SK-N-DZ (cell line): ENCODE measurements at places on chromosomes 16 and 17.

- no peak for DNase-seq
Observed at GRCh38 chr16:68488554-68488953, 40.2 kb upstream of the SMPD3 start.

- no peak for DNase-seq
Observed at GRCh38 chr16:6837722-6838121, 494.9 kb upstream of the RBFOX1 start.

- DNase-seq: no peak
Observed at GRCh38 chr17:54861471-54861983, 39.1 kb upstream of the TOM1L1 start.

GRCh38 chr16:70161350-70161749, 12.2 kb upstream of the CLEC18C start:
- DNase-seq: no peak

- DNase-seq: no peak
Observed at GRCh38 chr17:21500064-21500463, 123.9 kb downstream of the KCNJ12 start.

- DNase-seq: no peak
Observed at GRCh38 chr17:21149621-21150020, 22.9 kb downstream of the DHRS7B start.

GRCh38 chr17:43019418-43019817, 2.8 kb downstream of the VAT1 start:
- no peak for DNase-seq

DNA sequence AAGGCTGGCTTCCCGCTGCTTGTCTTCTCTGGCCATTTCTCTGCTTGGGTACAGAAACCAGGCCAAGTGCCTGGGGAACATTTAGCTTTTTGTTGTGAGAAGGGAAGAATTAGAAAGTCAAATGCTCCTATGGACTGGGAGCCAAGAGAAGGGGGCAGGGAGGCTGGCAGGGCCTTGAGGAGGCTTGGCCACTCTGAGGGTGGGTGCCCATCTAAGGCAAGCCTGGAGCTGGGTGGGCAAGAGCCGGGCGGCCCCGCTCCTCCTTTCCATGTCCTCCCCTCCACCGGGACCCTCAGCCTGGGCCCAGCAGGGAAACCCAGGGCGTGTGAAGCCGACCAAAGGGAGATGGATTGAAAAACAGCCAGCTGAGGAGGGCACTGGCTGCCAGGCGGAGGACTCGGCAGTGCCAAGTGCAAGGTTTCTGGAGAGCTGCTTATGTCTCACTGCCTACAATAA, 69.4 kb downstream of the NTN1 start:
- DNase-seq: no peak

GRCh38 chr17:19996502-19996901, 12.7 kb upstream of the SPECC1 start:
- no peak for DNase-seq

- no peak for DNase-seq
Observed at GRCh38 chr16:86494039-86494564, 16.2 kb upstream of the FOXF1 start.

GRCh38 chr17:82270651-82271050, 2.8 kb downstream of the CSNK1D start:
- DNase-seq: no peak

DNA sequence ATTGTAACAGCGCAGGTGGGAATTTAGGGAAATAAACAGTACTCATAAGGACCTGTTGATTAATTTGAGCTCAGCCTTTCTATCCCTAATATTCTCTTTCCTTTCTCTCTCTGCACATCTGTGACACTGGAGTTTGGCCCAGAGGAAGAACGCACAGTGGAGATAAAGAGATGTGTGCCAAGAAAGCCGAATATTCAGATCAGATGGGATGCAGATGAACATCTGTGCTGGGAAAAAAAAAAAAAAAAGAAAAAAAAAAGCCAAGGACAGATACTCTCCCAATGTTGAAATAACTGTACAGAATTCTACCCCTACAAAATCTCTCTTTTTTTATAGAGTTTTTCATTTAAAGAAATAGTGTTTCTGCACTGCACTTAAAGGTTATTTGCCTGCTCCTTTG, 485.4 kb downstream of the KCNJ2 start:
- DNase-seq: no peak

DNA sequence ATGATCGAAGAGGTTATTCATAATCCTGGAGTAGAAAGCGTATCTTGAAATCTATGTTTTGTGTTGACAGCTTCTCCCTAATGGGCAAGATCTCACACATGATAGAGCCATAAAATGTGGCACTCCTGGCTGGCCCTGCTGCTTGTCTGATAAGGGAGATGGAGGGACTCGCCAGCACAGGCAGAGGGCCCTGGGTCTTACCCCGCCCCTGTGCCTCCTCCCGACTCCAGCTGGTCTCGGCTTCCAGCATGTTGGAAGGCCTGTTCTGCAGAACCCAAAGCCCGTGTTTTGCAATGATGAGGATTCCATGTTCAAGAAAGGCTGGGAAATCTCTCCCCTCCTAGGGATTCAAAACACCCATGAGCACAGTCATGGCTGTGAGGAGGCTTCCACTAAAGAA, 106.7 kb upstream of the SDK2 start:
- DNase-seq: no peak

DNA sequence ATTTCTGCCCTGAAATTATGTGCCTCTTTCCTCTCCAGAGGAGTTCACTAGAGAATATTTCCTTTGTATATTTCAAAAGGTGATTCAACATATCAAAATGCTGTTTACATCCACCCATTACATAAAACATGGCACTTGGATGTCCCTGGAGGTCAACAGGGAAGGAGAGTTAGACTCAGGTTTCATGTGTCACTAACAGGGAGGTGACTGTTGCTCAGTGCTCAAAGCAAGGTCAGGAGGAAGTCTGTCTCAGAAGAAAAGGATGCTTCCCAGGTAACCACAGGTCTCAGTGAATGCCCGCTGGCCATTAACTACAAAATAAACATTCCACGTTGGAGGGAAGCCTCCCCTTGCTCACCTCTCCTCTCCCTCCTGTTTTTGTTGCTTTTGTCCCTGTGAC, 198.6 kb downstream of the AXIN2 start:
- DNase-seq: no peak

GRCh38 chr17:79399610-79400144, 211.2 kb downstream of the RBFOX3 start:
- DNase-seq: no peak

GRCh38 chr17:19534562-19535149, 1.0 kb downstream of the SLC47A1 start:
- no peak for DNase-seq

DNA sequence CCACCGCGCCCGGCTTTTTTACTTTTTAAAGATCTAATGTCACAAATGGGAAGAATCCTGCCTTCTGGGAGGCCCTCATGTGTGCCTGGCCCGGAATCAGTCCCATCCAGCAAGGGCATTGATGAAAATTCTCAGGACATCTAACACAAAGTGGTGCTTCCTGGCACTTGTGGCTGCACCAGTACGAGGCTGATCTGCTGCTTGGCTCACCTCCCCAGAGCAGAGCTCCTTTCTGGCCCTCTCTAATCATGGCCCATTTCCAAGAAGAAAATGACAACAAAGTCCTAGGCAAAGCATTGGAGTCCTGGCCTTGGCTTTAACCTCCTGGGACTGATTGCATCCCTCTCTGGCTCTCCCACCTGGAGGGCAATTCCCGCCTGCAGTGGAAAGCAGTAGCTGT, 50.7 kb upstream of the SIAH1 start:
- DNase-seq: no peak

DNA sequence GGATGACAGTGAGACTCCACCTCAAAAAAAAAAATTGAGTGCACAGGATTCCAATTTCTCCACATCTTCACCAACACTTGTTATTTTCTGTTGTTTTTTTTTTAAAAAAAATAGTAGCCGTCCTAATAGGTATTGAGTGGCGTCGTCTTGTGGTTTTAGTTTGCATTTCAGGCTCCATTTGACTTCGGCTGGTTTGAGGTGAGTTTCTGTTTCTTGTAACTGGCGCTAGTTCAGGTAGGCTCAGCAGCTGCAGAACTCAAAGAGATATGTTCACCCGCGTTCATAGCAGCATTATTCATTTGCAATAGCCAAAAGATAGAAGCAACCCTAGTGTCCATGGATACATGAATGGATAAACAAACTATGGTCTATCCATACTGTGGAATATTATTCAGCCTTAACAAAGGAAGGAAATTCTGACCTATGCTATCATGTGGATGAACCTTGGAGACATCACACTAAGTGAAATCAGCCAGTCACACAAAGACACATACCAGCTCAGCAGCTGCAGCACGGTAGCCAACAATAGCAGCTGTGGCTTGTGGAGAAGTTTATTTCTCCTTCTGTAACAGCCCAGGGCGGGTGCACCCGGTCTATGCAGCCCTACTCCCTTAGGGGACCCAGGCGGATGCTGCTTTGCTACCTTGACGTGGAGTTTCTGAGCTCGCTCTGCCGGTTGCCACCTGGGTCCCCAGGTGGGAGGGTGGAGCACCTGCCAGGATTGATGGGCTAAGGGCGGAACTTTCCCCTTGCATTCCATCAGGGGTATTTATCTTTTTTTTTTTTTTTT, 44.9 kb downstream of the TMEM235 start:
- DNase-seq: no peak

- DNase-seq: peak; percentile 70
Observed at GRCh38 chr16:69112285-69113129, 7.1 kb downstream of the HAS3 start.

GRCh38 chr16:28548306-28548802, 5.4 kb upstream of the SGF29 start:
- DNase-seq: no peak

GRCh38 chr16:83882163-83882885, 16.6 kb upstream of the MLYCD start:
- no peak for DNase-seq

- DNase-seq: no peak
Observed at GRCh38 chr16:86718118-86718517, 139.8 kb downstream of the FOXL1 start.

GRCh38 chr17:75516619-75517296, 430 bp downstream of the TSEN54 start:
- peak; percentile 65 for DNase-seq

DNA sequence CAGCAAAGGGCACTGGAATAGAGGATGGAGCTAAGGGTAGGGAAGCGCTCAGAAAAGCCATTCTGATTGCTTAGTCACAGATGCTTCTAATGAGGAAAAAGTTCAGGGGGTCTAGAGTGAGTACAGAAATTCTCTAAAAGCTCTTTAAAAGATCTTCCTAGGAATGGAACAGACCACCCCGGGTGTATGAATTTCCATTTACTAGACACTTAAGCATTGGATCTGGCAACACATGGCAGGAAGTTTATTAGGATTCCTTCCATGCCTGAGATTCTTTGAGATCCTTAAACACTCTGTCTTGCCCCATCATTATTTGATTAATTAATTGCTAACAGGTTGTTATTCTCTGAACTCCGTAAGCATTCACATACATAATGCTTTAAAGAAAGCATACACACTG, 8.5 kb downstream of the KRTAP9-7 start:
- DNase-seq: peak; percentile 0

DNA sequence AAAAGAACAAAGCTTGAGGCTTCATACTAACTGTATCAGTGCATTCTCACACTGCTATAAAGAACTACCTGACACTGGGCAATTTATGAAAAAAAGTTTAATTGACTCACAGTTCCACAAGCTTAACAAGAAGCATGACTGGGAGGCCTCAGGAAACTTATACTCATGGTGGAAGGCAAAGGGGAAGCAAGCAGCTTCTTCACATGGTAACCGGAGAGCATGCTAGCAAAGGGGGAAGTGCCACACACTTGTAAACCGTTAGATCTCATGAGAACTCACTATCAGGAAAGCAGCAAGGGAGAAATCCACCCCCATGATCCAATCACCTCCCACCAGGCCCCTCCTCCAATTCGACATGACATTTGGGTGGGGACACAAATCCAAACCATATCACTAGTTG, 25.3 kb downstream of the CTRB2 start:
- DNase-seq: no peak

DNA sequence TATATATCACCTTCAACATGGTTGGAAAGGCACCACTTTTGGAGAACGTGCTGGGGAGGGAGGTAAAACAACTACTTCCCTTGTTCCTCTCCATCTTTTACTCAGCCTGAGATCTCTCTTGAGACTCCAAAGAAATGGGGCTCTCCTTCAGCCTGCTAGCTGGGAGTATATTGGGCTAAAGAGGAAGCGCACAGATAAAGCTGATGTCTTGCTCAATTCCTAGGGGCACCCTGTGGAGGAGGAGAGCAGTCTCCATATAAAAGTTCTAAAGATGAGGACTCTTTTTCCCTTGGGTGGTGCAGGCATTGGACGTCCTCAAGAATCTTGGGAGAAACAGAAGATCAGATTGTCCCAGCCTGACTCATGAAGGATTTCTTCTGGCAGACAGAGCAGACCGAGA, 4.6 kb upstream of the ETV4 start:
- no peak for DNase-seq

GRCh38 chr16:48365025-48365600, 20.1 kb downstream of the SIAH1 start:
- DNase-seq: no peak

GRCh38 chr16:74560912-74561311, 46.0 kb downstream of the GLG1 start:
- no peak for DNase-seq

DNA sequence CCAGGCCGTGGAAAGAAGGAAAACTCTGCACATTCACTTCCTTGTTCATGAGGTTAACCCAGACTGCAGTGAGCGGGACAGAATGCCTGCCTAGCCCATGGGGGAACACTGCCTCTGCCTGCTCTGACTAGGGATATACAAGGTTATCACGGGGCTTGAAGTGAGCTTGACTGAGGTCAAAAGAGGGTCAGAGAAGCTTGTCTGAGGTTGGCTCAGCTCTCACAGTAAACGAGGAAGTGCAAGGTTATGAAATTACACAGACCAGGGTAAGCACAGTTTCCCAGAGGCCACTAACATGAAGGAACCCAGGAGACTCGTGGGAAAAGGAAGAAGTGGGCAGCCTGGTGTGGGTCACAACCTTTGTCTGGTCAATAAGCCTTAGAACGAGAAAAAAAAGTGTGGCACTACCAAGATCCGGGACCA, 28.7 kb downstream of the HIC1 start:
- no peak for DNase-seq

DNA sequence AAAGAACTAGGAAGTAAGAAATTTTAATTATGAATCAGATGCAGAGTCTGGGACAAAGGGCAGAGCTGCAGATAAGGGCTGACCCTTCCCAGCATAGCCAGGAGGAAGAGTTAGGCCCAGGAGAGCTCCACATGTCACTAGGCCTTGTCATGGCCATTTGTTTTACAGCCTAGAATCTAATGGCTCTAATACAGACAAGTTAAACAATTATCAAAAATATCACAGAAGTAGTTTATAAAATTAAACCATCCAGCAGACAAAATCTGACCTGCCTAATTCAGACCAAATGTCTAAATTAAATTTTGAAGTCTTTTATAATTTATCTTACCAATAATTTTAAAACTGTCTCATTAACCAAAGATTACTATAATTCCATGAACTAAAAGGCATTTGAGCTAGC, 1369.5 kb downstream of the CDH11 start:
- DNase-seq: peak; percentile 13

- DNase-seq: no peak
Observed at GRCh38 chr16:57993438-57993837, 7.0 kb downstream of the ZNF319 start.

- peak; percentile 48 for DNase-seq
Observed at GRCh38 chr17:80252871-80253270, 7.8 kb upstream of the RNF213 start.

GRCh38 chr16:14492614-14493013, 137.4 kb downstream of the PARN start:
- DNase-seq: no peak

- peak; percentile 42 for DNase-seq
Observed at GRCh38 chr16:1890708-1891050, 18.7 kb upstream of the MEIOB start.
